ENCODE measurements at places on chromosomes 6 and 20.

GRCh38 chr6:130966344-130966980 is 96.6 kb downstream of the EPB41L2 start:
- no peak for DNase-seq

DNA sequence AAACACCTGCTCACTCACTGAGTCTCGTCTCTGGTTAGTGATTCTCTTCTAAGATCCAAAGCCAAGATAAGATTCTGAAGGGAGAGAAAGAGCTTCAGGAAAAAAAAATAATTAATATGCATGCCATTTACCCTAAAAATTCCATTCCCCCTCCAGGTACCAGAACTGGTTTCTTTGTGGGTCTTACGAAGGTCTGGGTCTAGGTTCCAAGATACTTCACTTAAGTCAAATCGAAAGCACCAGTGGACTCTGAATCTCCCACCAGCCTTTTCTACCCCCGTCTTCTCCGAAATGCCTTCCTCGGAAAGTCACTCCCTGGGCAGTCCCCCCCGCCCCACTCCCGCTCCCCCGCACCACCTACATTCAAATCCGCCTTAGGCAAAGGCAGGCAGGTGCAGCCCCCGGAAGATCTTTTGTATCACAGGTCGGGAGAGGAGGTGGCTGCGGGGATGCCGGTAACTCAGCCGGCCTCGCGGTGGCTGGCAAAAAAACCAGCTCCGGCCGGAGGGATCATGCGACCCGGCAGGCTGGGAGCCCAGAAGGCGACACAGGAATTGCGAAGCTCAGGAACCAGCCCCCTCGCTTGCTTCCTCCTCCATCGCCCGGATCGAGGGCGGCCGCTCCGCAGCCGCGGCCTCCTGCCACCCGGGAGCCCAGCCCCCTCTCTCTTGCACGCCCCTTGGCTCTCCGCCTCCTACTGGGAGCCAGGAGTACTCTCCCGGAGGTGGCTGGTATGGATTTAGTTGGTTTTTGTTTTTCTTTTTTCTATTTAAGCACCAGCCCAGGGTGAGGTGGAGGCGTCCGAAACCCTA is at the start of gene BCL2L1:
Gene BCL2L1 (minus strand): TSS at position 612 of the 812 bp plus-strand sequence. CDS start 650 bp downstream, outside the sequence.
- peak; percentile 84 for DNase-seq

DNA sequence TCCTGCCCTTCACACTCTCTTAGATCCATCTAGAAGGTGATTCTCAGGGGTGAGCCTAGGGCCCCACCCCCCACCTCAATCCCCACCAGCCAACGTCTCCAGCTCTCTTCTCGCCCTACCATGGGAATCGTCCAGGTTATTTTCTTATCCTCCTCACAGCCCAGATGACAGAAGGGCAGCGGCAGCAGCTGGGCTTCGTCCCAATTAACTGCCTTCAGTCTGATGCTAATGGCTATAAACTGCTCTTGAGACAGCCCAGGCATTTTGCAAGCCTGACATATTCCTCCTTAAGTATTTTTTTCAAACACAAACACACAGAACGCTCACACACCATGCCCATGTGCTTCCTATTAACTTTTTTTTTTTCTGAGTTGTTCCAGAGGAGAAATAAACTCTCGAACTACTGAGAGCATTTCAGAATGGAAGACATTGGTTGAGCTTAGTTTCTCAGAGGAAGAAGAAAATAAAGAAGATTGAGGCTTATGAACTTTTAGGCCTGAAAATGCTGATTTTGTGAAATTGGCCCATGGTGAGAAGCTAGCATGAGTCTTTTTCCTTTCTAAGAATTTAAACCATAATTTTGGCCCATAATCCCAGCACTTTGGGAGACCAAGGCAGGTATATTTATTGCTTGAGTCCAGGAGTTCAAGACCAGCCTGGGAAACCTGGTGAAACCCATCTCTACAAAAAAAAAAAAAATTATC is 124.6 kb downstream of the EYA2 start:
- DNase-seq, result no peak

DNA sequence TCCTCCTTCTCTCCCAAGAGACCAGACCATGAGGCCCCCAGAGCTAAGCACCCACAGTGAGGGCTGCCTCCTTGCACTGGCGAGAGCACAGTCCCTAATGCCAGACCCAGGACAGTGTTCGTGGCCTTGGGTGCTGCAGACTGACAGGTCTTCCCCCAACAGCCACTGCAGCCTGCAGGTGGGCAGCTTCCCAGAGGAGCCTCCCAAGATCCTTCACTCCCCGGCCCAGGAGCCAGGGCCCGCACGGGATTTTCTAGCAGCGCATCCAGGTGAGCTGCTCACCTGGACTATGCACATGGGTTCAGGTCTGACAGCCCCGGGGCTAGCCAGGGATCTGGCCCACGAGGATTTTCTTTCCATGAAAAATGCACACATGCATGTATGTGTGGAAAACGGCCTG is 41.7 kb downstream of the SUMO4 start:
- DNase-seq, result no peak

DNA sequence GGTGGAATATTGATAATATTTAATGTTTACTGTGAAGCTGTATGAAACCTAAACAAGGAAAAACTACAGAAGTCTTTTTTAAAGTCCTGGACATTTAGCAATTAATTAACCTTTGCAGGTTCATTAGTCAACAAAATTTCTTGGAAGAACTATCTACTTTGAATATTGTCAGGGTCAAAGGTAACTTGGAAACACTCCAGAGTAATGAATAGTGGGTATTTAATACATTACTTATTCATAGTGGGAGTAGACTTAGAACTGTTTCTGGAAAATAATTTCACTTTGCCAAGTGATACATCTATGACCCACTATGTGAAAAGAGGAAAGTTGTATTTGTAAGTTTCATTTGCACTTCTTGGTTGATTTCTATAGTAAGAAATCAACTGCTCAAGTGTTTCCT is 319.1 kb downstream of the TFAP2B start:
- no peak for DNase-seq

DNA sequence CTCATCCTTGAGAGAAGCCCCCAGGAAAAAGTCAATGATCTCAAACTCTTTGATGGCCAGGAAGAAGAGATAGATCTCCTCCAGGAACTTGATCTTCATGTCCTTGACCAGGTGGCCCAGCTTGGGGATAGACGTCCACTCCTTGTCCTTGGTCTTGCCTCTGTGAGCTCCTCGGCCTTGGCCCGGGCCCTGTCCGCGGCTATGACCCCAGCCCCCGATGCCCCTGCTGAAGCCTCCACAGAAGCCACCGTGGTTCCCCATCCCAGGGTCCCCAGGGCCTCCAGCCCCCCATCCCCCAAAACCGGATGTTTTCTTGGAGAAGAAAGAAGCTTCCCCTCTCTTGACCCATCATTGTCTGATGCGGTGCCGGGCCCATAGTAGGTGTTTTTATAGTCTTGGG is 195.1 kb downstream of the ZMYND8 start:
- DNase-seq, result no peak

GRCh38 chr6:149646599-149646998 is 1.9 kb downstream of the KATNA1 start:
- DNase-seq, result no peak

DNA sequence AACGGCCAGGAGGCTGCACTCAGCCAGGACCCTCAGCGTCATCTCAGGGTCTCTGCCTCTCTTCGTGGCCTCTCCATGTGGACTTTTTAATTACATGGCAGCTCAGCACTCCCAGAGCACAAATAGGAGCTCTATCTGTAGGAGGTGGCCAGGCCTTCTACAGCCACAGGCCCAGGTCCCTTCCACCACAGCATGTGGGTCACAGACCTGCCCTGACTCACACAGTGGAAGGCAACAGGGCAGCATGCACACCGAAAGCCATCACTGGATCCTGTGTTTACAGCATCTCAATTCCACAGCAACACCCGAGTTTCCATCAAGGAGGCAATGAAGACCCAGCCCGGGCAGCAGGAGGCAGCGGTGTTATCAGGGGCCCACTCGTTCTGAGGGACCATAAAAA is 65.8 kb upstream of the CD93 start:
- DNase-seq, result no peak

DNA sequence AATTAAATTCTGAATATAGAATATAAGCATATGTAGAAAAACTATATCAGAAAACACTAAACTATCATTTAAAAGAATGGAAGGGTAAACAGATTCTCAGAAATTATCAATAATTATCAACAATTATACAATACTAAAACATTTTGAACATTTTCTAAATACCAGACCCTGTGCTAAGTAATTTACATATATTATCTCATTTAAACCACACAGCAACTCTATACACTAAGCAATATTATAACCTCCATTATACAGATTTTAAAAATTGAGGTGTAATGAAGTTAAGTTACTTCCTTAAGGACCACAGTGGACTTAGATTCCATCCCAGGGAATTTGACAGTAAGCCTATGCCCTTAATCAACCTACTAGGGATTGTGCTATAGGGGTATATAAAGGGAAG is 33.3 kb downstream of the DTNBP1 start:
- DNase-seq, result no peak

DNA sequence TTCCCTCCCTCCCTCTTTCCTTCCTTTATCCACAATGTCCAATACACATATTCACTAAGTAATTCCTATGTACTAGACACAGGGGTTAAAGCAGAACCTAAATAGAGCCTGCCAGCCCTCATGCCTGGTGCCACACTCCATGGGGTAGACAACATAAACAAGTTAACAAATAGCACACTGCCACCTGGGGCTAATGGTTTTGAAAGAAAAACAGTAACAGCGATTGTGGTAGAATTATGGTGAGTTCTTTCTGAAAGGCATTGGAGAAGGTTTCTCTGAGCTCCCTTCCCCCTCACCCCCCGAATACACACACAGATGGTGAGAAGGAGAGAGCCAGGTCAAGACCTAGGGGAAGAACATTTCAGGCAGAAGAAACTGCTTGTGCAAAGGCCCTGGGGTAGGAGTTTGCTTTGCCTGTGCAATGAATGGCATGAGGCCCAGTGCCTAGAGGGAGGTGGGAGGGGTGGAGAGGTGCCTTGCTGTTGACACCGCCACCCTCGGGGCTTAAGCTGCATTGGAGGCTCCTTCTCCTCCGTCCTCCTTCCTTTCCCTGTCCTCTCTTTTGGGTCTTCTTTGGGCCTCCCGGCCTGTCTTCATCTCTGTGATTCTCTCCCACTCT is 502.4 kb upstream of the SULF2 start:
- DNase-seq, result no peak

- no peak for DNase-seq
These were observed 42.3 kb upstream of the FAM83C start for GRCh38 chr20:35334311-35335101.

- DNase-seq, result no peak
These were observed 110.4 kb upstream of the FRMD1 start for GRCh38 chr6:168189200-168190013.

GRCh38 chr6:114108119-114109002 is 137.4 kb upstream of the HDAC2 start:
- DNase-seq, result peak; percentile 56

DNA sequence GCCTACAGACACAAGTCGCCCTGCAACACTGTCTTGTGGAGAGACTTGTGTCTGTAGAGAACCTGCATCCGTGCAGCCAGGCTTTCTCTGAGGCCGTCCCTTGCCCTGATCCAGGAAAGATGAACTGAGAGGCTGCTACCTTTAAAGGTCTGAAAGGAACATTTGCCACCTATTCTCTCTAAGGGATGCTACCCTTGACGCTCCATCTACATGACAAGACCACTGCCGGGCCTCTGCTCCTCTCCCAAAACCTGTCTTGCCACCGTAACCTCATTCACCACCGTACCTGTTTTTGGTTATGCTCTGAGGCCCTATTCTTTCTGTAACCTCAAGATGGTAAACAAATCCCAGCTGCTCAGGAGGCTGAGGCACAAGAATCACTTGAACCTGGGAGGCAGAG is 73.9 kb downstream of the FOXF2 start:
- DNase-seq, result no peak

DNA sequence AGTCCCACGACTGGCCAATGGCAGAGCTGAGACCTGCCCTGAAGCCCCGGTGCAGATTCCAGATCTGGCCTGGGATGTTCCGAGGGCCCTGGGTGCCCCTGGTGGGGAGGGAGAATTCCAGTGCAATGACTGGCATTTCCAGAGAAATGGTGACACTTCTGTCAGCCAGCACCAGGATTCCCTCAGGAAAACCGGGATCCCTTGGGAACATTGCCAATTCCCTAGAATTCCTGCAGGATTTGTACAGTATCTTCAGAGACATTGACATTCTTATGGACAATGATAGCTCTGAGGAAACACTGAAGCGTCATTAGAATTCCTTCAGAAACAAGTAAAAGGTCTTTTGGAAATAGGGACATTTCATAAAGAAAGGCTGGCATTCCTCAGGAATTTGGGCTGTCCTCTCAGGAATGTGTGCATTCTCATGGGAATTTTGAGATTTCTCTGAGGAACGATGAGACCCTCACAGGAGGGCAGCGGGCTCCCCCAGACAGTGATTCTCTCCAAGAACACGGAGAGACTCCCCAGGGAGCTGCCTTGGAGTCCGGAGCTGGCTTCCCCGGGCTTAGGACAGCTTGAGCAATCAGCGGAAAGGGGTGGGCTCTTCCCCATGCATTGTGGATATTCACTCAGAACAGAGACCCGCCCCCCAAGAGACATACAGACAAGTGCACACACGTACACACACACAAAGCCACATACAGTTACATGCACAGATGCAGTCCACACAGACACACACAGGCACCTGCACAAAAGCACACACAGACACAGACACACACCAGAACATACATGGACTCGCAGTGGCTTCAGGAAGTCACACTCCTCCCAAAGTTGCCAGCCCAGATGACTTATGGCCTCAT is 35.2 kb upstream of the BPIFA2 start:
- DNase-seq, result no peak

DNA sequence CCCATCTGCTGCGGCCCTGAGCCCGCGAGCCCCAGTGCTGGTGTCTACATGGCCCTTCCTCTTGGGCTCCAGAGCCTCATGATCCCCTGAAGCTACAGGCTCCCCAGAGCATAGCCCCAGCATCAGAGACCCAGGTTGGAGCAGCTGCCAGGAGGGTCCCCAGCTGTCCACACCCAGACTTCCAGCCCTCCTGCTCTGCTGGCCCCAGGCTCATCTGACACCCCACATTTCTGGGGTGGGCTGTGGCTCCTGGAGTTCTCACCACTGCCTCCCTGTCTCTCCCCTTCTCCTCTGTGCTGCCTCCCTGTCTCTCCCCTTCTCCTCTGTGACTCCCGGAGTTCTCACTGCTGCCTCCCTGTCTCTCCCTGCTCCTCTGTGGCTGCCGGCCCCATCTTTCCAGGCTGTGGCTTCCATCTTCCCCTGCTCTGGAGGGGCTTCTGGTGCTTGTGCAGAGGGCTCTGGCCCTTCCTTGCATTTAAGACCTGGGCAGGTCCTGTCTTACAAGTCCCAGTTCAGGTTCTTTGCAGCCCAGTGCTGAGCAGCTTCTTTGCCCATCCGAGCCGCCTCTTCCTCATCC is 108.1 kb downstream of the ERMARD start:
- no peak for DNase-seq

- no peak for DNase-seq
These were observed 238.3 kb downstream of the EPM2A start for GRCh38 chr6:145497006-145497405.

Measured in activated CD4-positive, alpha-beta T cell treated with anti-CD3 and anti-CD28 coated beads, Interleukin-2, amount 50 U/mL, for 48 hours (primary cell).